Brain pericyte (primary cell): ENCODE measurements at places on chromosomes 5 and 9.

- no peak for DNase-seq
Observed at GRCh38 chr5:62719061-62719720, 140.6 kb downstream of the LRRC70 start.

GRCh38 chr5:13580058-13580457 lies 364.4 kb downstream of the DNAH5 start:
- DNase-seq, result no peak

GRCh38 chr5:145178641-145179523 lies 656.3 kb downstream of the PRELID2 start:
- no peak for DNase-seq

GRCh38 chr5:61162832-61163567 lies 732 bp upstream of the SMIM15 start:
- peak; percentile 4 for DNase-seq

- DNase-seq, result no peak
Observed at GRCh38 chr5:79774171-79774854, 84.7 kb downstream of the CMYA5 start.

- DNase-seq, result no peak
Observed at GRCh38 chr5:60277941-60278340, 384.4 kb upstream of the PDE4D start.

GRCh38 chr5:154194345-154195329 lies 4.1 kb downstream of the GALNT10 start:
- DNase-seq, result no peak

GRCh38 chr5:43073597-43074546 lies 33.8 kb upstream of the ANXA2R start:
- no peak for DNase-seq

DNA sequence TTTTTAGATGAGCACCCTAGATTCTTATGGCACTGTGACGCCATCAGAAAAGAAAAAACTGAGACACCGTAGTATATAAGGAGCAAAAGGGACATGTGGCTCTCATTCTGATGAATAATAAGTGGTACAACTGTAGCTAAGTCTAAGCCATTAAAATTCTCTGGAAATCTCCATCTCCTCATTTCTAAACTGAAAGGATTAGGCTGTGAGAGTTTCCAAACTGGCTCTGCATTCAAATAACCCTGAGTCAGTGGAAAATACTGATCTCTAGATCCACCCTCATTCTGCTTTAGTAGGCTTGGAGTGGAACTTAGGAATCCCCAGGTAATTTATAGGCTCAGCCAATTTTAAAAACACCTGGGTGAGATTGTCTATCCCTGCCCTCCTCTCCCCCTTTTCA lies 28.5 kb downstream of the PTAR1 start:
- no peak for DNase-seq

GRCh38 chr5:173808079-173808808 lies 79.9 kb upstream of the CPEB4 start:
- no peak for DNase-seq

- no peak for DNase-seq
Observed at GRCh38 chr5:169114466-169115065, 186.4 kb downstream of the SLIT3 start.

DNA sequence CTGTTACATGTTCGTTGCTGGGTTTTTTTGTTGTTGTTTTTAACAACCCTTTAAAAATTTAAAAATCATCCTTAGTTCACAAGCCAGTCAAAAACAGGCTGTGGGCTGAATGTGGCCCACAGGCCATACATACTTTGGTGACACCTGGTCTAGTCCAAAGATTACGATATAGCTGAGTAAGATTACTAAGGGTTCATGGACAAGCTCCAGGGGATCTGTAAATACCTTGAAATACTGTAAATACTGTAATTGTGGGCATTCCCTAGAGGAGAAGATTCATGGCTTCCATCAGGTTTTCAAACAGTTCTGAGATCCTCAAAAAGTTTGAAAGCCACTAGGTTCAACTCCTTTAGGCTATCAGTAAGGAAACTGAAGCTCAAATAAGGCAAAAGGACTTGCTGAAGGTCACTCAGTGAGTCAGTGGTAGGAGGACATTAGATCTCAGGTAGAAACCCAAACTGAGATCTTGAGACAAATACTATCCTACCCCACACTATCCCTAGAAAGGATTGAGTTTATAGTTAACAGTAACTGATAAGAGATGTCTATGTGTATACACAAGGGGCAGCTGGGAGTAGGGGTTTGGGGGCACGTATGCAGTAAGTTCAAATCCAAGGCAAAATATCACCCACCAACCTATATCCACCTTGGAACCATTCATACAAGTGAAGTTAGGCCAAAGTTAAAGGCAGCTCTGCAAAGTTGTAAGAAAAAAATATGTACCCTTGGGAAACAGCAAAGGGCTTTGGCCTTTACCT lies 17.8 kb downstream of the RAB14 start:
- no peak for DNase-seq

DNA sequence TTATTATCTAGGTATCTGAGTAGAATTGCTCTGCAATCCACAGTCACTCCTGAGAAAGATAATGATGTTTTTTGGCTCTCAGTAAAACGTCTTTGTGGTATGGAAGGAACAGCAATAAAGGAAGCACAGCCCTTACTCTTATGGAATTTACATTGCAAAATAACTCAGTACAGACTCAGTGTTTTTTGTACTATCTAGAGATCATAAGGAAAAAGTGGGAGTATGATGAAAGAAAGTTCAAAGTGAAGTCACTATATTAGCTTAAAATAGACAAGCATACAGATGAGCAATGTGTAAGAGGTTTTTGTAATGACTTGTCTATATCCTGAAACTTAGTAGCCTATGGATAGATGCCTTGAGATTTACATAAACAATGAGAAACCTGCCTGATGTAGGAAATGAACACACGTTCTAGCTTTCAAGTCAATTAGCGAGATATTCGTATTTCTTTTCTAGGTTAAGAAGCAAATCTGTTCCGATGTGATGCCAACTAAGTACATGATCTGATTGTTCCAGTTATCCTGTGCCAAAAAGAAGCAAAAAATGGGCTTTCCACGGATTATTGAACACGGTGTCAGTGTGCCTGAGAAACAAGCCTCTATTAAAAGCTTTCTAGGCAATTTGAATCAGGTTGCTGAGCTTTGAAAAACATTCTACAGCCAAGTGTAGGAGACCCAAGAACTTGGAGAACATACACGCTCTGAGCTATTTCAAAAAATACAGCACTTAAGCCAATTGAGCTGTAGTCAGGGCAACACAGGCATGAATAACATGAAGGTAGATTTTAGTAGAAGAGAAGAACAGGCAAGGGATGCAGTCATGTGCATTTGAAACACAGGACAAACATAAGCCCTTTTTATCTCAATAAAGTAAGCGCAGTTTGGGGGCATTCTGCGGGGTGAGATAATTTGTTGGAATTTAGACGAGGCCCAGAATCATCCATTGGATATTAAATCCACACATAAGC lies 86.3 kb upstream of the TAF11L2 start:
- DNase-seq, result no peak

DNA sequence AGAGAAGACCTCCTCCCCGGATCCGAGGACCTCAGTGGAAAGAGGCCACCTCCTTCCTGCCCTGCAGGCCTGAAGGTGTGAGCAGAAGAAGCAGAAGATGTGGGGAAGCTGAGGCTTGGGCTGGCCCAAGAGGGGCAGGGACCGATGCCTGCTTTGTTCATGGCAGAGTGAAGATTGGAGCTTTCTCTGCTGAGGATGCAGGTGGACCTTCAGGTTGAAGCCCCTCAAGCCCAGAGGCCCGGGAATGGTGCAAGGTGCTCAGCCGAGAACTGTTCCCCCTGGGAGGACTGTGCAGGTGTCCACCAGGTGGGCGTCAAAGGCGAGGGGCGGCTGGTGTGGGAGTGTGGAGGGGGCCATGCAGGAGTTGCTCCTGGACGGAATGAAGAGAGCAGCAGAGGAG lies 277.9 kb upstream of the IRX2 start:
- DNase-seq, result no peak

GRCh38 chr9:116285320-116285719 lies 131.7 kb downstream of the PAPPA start:
- DNase-seq, result no peak

DNA sequence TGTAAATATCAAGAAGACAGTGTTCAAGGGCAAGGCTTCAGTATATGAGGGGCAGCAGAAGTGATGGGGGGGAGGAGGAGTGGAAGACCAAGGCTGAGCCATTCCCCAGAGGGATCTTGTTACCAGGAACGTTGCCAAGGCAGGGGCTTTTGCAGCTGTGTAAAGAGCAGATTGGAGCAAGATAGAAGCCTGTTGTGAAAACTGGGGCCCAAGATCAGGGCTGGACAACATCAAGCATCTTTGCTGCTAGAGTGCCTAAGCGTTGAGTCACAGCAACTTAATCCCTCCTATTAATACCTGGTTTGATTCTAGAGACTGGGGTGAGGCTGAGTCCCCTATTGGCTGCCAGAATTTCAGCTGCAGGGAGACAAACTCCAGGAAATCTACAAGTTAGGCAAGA lies 18.4 kb upstream of the ERCC6L2 start:
- peak; percentile 82 for DNase-seq

GRCh38 chr9:12457237-12457636 lies 235.9 kb upstream of the TYRP1 start:
- DNase-seq, result no peak

DNA sequence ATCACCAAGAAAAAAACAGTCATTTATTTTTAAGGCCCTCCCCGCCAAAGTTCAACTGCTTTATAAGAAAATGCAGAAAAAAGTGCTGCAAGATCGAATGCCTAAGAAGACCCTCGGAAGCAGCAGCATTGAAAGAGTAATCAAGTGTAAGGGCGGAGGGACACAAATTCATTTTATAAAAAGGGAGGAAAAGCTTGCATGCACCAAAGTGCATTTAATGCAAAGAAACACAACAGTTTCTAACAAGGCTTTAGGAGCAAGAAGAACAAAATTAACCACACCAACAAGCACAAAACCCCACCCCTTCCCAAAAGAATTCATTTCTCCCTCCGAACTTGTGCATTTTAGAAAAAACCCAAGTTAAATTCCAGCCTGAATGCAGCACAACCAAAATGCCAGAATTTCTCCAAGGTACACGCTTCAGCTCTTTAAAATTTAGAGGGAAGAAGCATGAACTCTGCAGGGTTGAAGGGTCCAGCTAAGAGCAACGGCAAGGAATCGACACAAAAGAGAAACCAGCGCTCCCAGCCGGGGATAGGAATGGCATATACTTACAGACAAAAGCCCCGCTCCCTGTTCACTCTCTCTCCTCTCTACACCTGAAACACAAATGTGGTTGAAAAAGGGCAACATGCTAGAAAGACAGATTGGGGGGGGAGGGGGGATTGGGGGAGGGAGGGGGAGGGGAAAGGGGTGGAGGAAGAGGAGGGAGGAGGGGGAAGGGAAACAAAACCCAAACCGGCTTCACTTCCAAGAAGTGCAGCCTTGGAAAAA lies at the start of gene NREP:
Gene NREP, minus strand, starts transcription at position 614 of the 774 bp plus-strand sequence. CDS start 1,422 bp downstream, outside the sequence.
- DNase-seq, result no peak

GRCh38 chr9:136745389-136746154 lies 2.8 kb downstream of the LCN6 start:
- no peak for DNase-seq

DNA sequence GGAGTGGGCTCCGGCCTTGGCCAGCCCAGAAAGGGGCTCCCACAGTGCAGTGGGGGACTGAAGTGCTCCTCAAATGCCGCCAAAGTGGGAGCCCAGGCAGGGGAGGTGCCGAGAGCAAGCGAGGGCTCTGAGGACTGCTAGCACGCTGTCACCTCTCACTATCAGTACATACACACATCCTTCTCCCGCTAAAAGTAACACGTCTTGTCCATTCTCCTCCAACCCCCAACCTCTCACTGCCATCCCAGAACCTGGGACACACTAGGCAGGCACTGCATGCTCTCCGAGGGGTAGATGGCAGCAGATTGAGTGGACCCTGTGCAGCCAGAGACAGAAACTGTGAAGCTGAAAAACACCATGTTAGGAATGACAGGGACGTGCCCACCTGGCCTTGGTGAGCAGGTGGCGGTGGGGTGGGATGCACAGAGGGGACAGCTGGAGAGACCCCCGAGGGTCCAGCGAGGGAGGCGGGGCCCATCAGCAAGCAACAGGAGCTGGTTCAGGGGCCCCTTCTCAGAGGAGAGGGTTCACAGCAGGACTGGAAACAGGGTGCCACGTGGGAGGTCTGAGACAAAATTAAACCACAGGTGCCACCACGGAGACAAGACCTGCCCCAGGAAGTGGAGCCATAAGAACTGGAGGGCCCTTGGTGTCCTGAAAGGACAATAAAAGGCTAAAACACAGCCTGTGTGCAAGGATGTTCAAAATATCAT lies 16.9 kb downstream of the SEMA4D start:
- no peak for DNase-seq

DNA sequence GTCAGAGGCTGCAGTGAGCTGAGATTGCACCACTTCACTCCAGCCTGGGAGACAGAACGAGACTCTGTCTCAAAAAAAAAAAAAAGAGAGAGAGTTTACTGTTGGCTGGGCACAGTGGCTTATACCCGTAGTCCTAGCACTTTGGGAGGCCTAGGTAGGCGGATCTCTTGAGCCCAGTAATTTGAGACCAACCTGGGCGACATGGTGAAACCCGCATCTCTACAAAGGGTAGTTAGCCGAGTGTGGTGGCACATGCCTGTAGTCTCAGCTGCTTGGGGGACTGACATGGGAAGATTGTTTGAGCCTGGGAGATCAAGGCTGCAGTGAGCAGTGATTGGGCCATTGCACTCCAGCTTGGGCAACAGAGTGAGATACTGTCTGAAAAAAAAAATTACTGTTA lies 12.6 kb downstream of the HABP4 start:
- DNase-seq, result no peak

- no peak for DNase-seq
Observed at GRCh38 chr5:138753794-138754698, 821 bp downstream of the CTNNA1 start.

- DNase-seq, result no peak
Observed at GRCh38 chr5:34789021-34789531, 49.9 kb upstream of the TTC23L start.

DNA sequence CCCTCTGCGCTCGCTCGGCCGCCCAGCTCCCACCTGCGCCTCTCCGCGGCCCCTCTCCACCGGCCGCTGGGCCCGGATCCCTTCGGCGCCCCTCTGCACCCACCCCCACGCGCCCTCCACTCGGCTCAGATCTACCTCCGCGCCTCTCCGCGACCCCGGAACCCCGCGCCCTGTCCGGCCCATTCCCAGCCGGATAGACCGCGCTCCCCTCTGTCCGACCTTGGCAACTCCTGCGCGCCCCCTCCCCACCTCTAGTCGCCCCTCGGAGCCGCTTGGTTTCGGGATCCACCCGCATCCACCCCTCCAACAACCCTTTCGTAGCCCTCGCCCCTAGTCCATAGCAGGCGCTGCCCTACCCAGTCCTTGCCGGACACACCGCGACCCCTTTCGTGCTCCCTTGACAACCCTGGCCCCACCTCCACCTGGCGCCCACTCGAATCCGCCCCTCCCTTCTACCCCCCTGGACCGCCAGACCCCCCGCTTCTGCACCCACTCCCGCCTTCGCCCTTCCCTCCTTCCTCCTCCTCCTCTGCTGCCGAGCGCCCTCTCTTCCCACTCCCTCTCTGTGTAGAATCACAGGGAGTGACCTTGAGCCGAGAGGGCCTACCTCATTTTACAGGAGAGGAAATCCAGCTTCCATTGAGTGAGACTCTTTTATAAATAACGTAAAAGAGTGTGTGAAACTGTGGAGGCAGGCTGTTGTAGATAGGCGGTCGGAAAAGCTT lies 525 bp upstream of the AK3 start:
- DNase-seq, result no peak

GRCh38 chr5:138177941-138178515 lies 402 bp downstream of the BRD8 start:
- DNase-seq, result no peak

- no peak for DNase-seq
Observed at GRCh38 chr9:127559247-127559680, 52.8 kb upstream of the STXBP1 start.
